ENCODE measurements at places on chromosomes 6 and 20.

DNA sequence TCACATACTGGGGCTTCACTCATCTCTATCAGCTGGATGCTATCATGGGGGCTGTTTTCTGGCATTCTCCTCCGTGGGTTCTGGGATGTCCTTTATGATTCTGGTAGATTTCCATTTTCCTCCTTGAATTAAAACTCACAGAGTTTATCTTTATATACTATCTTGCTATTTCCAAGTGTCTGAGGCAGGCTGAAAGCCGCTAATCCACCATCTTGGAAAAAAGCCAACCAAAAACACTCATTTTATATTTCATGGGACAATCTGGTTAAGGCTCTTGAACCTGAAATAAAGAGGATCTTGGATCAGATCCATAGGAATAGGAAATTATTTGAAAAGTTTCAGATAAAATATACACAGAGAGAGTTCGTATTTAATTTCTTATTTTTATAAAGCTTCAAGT, 86.0 kb downstream of the AFG1L start:
- DNase-seq: no peak

GRCh38 chr6:166554316-166554715, 32.2 kb downstream of the RAMACL start:
- DNase-seq: no peak

GRCh38 chr6:34073540-34073939, 72.3 kb downstream of the GRM4 start:
- no peak for DNase-seq

GRCh38 chr6:168052291-168052891, 26.6 kb downstream of the FRMD1 start:
- DNase-seq: no peak

- no peak for DNase-seq
These were observed 200.3 kb upstream of the SIM1 start for GRCh38 chr6:100665041-100665380.

DNA sequence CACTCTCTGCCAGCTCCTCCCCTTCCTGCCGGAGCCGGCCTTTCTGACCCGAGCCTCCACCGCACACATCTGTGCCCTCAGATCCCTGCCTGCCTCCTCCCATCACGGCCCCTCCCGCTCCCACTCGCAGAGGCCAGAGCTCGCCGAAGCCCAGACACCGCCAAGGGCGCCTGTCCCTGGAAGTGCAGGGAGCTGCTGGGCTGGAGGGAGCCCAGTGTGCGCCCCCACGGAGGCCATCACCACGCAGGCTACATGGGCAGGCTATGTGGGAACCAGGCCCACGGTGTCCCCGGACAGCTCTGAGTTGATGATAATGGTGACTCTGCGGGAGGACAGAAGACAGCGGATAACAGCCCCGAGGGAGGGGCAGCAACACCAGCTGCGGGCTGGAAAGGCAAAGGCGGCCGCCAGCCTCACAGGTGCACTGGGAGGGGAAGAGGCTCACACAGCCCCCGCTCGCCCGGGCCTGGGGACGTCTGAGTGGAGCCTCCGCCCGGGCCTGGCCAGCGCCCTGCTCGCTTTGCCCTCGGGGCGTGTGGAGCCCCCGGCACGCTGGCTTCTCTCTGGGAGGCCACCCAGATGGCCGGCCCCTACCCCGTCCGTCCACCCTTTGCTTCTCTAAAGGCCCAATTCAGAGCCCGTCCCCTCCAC, 154.9 kb downstream of the DLL1 start:
- no peak for DNase-seq

Data from stimulated activated CD8-positive, alpha-beta memory T cell treated with anti-CD3 and anti-CD28 coated beads, Interleukin-15, amount 100 ng/mL, for 24 hours (primary cell).